Activated effector memory CD4-positive, alpha-beta T cell treated with Interleukin-2 at 50 U/mL for 16 hours (primary cell): ENCODE measurements at places on chromosomes 6 and 20.

DNA sequence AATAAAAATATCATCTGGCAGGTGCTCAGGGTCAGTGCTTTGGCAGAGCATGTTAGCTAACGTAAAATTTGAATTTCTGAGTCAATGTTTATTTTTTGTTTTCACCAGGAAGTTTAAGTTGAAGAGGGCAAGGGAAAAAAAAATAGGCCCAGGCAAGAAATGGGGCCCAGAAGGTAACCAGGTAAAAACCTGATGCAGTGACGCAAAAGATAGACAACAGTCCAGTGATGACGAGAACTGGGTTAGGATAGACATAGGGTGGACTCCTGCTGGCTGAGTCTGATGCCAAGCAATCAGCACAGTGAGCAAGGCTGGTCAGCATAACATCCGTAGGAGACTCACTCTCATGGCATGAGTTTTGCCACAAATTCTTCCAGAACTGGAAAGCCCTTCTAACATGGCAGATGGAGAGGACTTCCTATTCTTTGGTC is 42.2 kb downstream of the ZHX3 start:
- DNase-seq, result no peak

DNA sequence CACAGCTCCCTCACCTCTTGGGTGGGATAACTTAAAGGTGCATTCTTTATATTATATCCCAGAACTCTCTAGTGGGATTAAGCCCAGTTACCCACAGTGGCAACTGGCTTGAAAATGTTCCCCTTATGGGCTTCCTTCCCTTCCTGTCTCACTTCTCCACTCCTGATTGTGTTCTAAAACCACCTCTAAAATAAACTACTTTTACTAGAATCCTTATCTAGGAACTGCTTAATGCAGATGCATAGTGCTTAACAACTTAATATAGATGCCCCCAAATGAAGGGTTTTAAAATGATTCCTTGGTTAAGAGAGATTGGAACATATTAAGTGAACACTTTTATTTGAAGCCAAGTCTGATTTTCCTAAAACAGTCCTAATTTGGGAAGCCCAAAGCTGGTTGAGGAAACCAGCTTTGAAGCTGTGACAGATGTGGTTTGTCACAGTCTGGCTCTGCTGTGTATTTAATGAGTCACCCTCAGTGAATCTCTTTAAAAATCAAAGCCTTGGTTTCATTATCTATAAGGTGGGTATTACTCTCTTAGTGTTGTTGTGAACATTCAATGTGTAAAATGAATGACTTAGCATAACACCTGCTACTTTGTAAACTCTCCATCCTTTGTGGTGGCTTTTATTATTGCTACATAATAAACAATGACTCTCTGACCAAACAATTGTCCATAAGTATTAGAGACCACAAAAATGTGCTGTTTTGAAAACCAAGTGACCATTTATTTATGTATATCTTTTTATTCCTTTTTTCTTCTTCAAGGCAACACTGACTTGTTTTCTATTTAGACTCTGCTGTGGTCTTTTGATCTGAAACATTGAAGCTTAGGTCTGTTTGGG is 24.4 kb downstream of the PLCB1 start:
- no peak for DNase-seq

- DNase-seq, result no peak
These were observed 73.3 kb upstream of the CD93 start for GRCh38 chr20:23159256-23159946.

GRCh38 chr20:37238935-37239451 is 22.6 kb downstream of the GHRH start:
- DNase-seq, result no peak

GRCh38 chr6:90131614-90132423 is 164.8 kb downstream of the BACH2 start:
- DNase-seq, result no peak

DNA sequence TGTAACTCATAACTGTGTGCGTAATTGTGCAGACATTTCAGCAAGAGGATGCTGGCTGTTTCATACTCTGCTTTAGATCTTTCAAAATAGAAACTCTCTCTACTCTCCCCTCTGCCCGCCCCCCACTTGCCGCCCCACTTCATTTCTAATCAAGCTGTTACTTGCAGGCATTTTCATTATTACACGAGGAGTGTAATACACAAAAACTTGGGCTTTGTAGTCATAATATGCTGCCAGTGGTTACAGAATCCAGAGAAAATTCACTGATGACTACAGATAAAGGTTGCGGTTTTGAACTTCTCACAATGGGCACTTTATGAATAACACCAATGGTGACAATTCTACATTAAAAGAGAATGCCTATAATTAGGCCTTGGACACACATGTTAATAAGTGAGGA is 194.0 kb upstream of the POU3F2 start:
- no peak for DNase-seq

DNA sequence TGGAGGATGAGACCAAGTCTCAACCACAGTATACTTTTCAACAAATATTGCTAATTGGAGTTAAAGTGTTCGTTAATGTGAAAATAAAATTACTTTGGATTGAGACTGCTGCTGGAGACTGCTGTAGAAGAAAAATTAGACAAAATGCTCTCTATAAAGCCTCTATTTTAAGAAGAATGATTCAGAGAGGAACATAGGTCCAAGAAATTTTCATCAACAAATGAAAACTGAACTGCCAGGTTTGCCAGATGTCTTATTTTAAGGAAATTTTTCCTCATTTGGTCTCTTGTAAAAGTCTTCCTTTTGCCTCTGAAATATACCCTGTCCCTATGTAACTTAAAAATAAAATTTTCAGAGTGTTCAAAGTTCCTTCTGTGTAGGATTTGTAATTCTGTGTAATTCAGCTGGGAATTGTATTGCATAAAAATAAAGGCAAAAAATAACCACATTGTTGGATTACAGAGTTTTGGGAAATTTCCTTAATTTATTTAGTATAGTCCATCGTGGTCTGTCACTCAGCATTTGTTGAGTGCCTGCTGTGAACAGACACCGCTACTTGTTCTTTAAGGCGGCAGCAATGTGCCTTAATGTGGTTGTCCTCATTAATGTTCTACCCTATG is 27.4 kb downstream of the ANKS1A start:
- DNase-seq, result no peak

- no peak for DNase-seq
These were observed 695.0 kb downstream of the COL12A1 start for GRCh38 chr6:74510878-74511277.

DNA sequence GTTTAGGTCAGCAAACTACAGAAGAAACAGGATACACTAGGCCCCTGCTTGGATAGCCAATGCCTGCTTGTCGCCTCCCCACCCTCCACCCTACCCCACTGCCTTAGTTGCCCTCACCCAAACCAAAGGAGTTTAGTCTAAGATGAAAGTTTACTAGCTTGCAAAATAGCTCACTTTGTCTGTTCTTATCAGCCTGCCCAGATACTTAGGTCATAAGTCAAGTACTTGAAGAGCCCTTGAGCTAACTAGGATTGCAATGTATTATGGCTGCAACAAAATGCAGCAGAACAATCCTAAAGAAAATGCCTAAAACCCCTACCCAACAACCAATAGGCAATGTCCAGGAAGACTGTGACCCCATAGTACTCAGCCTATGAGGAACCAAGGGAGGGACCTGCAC is 7.3 kb upstream of the ENTPD6 start:
- no peak for DNase-seq

GRCh38 chr6:55290736-55291135 is 36.5 kb upstream of the GFRAL start:
- DNase-seq, result no peak

- DNase-seq, result no peak
These were observed 12.5 kb downstream of the ZNF76 start for GRCh38 chr6:35272005-35272404.

DNA sequence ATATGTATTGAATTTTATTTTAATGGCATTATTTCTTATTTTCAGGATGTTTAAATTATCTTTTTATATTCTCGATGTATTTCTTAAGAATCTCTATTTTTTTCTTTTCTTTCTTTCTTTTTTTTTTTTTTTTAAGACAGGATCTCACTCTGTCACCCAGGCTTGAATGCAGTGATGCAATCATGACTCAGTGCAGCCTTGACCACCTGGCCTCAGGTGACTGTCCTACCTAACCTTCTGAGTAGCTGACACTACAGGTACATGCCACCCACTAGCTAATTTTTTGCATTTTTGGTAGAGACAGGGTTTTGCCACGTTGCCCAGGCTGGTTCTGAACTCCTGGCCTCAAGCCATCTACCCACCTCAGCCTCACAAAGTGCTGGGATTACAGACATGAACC is 143.8 kb upstream of the LAMA2 start:
- no peak for DNase-seq

DNA sequence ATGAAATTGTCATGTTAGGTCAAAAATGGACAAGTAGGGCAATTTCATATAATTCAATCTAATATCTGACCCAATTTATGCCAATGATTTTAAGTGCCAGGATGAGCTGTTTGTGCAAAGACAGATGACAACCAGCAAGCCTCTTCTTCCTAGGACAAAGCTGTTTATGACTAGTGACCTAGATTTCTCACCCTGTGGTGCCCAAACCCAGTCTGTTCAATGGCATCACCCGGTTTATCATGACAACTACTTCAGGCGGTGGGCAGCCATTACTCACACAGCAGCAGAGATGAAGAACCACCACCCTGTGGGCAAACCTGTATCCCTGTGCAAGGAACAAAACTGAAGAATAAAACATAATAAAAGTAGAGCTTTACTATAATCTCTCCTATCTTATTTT is 59.0 kb downstream of the MAP7 start:
- DNase-seq, result no peak

DNA sequence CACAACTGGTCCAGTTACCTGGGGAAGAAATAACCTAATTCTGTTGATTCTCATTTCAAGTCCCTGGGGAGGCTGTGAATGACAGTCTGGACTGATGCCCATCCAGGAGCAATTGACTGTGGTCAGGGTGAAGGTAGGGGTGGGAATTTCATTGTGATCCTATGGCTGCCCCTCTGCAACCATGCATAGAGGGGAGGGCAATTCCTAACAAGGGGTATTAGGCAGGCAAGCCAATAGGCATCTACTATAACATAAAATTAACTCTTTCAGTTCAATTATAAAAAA is 44.0 kb upstream of the TRAM2 start:
- no peak for DNase-seq

GRCh38 chr6:31243508-31243907 is 28.4 kb downstream of the HLA-C start:
- DNase-seq, result no peak

DNA sequence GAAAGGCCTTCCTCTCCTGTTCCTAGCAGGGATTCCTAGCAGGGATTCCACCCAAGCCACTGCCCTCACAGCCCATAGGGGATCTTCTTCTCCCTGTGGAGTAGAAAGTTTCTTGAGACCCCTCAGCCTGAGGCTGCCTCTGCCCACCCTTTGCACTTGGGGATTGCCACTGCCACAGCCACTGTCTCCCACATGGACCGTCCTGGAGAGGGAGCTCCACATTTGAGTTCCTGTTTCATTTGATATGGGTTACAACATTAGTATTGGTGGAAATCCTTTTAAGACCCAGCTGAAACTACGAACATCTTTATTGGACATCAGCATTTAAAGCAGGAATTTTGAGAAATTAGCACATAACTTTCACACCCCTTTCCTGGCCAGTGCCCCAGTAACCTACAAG is 25.6 kb downstream of the HLA-G start:
- DNase-seq, result no peak

DNA sequence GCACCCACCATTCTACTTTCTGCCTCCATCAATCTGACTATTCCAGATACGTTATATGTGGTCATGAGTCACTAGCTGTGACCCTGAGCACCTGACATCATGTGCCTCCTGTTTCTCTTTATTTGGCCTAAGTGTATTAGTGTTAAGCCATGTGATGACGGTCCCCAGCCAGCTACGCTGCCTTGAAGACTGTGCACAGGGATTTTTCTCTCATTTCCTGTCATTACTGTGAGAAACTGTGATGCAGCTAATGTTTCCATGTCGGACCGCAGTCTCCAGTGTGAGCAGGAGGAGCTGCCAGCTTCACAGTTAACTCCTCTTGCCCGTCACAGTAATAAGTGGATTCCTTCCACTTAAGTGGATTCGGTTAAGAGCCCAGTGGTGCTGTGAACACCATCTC is 9.9 kb upstream of the SPATS1 start:
- no peak for DNase-seq

GRCh38 chr20:31687777-31688176 is 34.9 kb downstream of the BCL2L1 start:
- no peak for DNase-seq

- DNase-seq, result no peak
These were observed 18.0 kb upstream of the DSE start for GRCh38 chr6:116352515-116353471.

DNA sequence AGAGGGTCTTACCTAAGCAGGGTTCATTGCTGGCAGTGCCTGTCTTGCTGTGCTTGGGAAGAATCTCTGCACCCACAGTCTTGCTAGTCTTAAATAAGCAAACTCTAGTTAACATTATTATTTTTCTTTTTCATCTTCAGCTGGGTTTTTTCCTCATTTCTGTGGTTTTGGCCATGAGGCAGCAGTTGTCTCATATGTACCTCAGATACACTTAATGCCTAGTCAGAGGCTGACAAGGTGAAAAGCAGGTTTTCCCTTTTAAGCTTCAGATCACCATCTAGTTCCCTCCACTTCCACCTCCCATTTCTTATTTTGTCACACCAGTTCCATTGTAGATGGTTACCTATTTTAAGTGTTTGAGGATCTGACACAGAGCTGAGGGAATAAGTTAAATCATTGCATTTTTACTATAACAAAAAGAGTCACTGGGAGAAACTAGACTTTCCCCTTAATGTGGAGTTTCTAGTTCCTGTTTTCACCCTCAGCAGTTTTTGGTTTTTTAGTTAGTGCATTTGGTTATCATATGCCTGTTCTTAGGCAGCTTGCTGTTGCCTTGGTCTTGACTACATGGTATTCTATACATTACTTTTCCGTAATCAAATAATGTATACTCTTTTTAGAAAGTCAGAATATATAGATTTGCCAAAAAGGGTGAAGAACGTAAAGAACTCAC is 46.0 kb downstream of the AFDN start:
- DNase-seq, result no peak

GRCh38 chr6:73234733-73235132 is 9.4 kb upstream of the KHDC1L start:
- no peak for DNase-seq

DNA sequence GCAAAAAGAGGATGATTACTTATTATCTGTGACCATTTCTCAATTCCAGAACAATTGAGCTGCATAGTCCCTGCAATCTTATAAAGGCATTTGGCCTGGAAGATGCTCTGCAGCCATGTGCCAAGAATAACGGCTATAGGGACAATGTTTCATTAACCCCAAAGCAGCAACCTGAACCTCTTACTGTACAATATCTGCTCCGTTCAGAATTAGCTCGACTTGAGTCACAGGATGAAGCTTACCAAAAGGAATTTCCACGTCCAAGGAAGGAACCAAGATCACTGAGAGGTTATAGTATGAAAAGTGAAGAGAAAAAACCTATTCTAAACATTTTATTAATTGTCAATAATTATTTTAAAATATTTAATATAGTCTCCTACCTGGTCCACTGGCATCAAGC is 167.3 kb upstream of the GMDS start:
- no peak for DNase-seq

- DNase-seq, result no peak
These were observed 52.2 kb upstream of the FAM83C start for GRCh38 chr20:35344354-35344837.

- no peak for DNase-seq
These were observed 55.5 kb upstream of the SMLR1 start for GRCh38 chr6:130771741-130772140.

GRCh38 chr6:131692031-131692430 is 9.2 kb downstream of the OR2A4 start:
- DNase-seq, result no peak
